Mammary microvascular endothelial cell (primary cell): ENCODE measurements at places on chromosomes 4 and X. TPM values are rescaled to one million over a fixed set of nuclear protein-coding genes. Genes with fewer than 3 reads are reported as not detected.

DGKQ gene
- total RNA-seq = 12.4 and 16.3 TPM in 2 replicates

FMR1NB gene
- total RNA-seq = not detected in 2 replicates

SLC49A3 gene
- 7.9 and 9.4 TPM in 2 replicates for total RNA-seq

SPON2 gene
- total RNA-seq = 0.94 and 1.5 TPM in 2 replicates

ZDHHC15 gene
- not detected in 2 replicates for total RNA-seq
